ENCODE measurements at places on chromosomes 7 and 10. TPM values are rescaled to one million over a fixed set of nuclear protein-coding genes. Genes with fewer than 3 reads are reported as not detected.

Gene STEAP1B
- total RNA-seq, result not detected

Gene SLC13A4
- total RNA-seq, result not detected

Gene MALRD1
- 0.13 TPM for total RNA-seq

Gene PRSS2
- total RNA-seq, result 28.8 TPM

Gene TDRD1
- not detected for total RNA-seq

Gene CRHR2
- not detected for total RNA-seq

Gene SPDYE5
- total RNA-seq, result not detected

Gene STAM
- total RNA-seq, result 14.2 TPM

Gene TMEM229A
- total RNA-seq, result not detected

Gene PTPN20
- total RNA-seq, result 0.26 TPM

Gene TUBAL3
- total RNA-seq, result not detected

Gene EPDR1
- 5.5 TPM for total RNA-seq

Gene INMT
- total RNA-seq, result not detected

Gene SFTPA1
- 3.7 TPM for total RNA-seq

Gene BMPER
- not detected for total RNA-seq

- DNase-seq, result no peak
These were observed 328.2 kb downstream of the TNS3 start for GRCh38 chr7:47253650-47254080.

GRCh38 chr7:41641011-41641664 lies 61.8 kb downstream of the INHBA start:
- no peak for DNase-seq

- DNase-seq, result no peak
These were observed 492.5 kb upstream of the AKR1E2 start for GRCh38 chr10:4333459-4333894.

DNA sequence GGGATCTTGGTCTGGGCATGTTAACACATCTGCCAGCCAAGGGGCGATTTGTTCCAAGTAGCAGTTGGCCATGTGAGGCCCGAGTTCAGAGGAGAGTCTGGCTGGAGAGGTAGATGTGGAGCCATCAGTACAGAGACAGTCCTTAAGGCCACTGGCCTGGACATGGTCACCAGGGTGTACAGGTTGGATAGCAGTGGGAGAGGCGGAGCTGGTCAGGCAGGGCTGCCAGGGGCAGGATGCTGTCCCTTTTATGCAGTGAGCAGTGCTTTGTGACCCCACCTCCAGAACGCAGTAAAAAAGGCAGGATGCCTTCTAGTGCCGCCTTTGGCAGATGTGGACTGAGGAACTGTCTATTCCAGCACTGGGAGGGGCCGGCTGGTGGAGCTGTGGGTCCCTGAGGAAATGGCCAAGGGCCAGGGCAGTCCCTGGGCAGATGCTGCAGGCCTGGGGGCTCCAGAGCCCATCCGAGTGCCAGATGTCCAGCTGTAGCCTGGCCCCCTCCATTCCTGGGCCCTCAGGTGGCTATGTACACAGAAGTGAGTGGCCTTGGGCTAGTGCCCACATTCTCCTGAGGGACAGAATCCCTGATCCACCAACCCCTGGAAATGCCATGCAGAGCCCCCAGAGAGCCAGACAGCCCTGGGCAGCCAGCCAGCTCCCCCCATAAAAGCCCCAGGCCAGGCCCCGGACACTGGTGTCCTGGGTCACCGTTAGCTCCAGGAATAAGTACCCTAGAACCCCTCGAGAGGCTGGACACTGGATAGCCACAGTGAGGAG lies 17.2 kb upstream of the MYL7 start:
- no peak for DNase-seq

GRCh38 chr7:122291189-122291588 lies 13.4 kb downstream of the FEZF1 start:
- DNase-seq, result no peak

DNA sequence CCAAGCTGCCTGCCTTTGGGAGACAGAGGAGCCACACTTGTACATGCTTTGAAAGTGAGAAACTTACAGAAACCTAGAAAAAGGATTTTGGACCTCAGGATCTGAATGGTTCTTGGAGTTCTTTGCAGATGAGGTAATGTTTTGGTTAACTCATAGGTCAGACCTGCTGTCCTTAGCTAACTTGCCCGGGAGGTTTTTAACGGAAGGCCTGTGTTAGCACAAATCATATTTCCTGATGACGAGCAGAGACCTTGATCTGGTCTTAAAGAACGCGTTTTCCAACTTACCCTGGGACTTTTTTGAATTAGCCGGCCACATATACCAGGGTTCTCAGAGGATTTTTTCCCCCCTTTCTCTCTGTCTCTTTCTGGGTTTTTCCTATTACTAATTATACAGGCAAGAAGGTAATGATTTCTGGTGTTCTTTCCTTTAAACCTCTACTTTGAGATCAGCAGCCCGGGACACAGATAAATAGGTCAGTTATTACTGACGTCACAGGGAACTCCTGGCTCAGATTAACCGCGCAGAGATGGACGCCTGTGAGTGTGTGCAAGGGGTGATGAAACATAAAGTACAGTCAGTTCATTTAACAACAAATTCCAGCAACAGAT lies 101.7 kb upstream of the KLF6 start:
- no peak for DNase-seq

DNA sequence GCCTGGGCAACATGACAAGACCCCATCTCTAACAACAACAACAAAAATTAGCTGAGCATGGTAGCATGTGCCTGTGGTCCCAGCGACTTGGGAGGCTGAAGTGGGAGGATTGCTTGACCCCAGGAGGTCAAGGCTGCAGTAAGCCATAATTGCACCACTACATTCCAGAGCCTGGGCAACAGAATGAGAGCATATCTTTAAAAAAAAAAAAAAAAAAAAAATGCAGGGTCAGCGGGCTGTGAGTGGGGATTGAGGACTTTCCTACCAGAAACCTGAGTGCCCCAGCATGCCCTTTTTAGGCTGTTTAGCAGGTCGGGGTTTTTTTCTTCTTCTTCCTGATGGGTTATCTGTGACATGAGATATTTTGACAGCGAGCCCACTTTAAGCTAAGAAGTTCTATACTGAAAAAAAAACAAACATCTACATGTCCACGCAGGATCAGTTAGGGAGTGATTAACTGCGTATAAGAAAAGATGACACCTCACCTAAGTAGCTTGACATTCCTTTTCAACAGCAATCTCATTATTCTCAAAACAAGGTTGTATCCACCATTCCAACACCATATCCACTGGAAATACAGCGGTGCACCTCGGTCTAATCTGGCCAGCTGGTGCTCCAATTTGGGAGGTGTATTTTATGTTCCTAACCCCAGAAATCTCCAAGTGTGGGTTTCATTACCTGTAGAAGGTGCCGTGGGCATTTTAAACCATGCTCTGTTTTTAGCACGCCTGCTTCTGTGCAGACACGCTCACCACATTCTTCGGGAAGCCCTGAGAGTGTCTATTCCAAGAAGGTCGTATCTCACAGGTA lies 13.8 kb upstream of the RFC2 start:
- DNase-seq, result no peak

GRCh38 chr7:114152314-114152938 lies 233.6 kb upstream of the PPP1R3A start:
- DNase-seq, result no peak

DNA sequence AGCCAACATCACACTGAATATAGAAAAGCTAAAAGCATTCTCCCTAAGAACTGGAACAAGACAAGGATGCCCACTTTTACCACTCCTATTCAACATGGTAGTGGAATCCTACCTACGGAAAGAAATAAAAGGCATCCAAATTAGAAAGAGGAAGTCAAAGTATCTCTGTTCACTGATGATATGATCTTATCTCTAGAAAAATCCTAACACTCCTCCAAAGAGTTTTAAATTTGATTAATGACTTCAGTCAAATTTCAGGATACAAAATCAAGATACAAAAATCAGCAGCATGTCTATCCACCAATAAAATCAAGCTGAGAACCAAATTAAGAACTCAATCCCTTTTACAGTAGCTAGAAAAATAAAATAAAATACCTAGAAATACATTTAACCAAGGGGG lies 35.3 kb upstream of the TNKS2 start:
- DNase-seq, result no peak

- DNase-seq, result no peak
These were observed 18.5 kb upstream of the TNS3 start for GRCh38 chr7:47600199-47601118.

- DNase-seq, result no peak
These were observed 139.8 kb upstream of the AOAH start for GRCh38 chr7:36863901-36864701.

DNA sequence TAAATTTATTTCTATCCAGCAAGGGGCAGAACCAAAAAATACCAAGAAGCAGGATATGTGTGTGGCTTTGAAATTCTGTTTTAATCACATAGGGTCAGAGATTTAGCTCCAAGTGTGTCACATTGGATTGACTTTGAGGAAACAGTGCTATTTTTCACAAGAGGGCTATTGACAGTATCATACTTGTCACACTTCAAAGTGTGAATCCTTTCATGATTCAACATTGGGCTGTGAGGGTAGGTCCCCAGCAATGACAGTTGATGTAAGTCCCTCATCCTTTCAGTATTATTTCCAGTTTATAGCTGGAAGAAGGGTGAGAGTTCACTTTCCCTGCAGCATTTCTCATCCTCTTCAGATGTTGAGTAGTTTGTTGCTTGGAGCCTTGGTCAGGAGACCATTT lies 7.4 kb downstream of the CCNY start:
- DNase-seq, result no peak

DNA sequence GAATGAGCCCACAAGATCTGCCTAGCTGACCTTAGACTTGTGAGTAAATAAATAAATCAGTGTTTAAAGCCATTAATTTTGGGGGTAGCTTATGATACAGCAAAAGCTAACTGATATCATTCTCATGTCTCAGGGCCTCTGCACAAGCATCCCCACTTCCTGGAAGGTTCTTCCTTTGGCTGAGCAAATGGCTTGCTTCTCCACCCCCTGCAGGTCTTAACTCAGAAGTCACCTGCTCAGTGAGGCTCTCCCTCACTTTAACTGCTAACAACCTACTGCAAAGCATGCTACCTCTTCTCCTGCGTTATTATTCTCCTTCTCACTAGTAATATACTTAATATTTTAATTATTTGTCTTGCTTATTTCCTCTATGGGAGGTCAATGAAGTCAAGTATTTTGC lies 167.3 kb downstream of the TPK1 start:
- no peak for DNase-seq

- DNase-seq, result no peak
These were observed 484.8 kb downstream of the SUGCT start for GRCh38 chr7:40619647-40620046.

- DNase-seq, result no peak
These were observed 35.2 kb downstream of the CAMK2B start for GRCh38 chr7:44290252-44290620.

- no peak for DNase-seq
These were observed 54.3 kb upstream of the ECHDC3 start for GRCh38 chr10:11687779-11688447.

DNA sequence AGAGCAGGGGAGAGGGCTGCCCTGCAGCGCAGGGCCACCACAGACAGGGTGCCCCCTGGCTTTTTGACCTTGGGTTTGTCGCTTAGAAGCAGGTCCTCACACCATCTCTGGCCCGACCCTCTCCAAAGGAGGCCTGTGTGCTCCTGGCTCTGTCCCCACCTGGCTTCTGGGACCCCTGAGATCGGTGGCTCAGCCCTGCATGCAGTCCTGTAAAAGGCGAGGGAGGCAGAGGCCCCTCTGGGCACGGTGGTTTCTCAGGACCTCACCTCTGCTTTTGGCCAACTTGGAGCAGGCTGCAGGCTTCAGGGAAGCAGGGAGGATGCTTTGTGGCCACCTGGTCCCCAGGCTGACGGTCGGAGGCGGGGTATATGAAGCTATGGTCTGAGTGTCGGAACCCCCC lies 21.4 kb downstream of the WDR86 start:
- DNase-seq, result no peak

- DNase-seq, result no peak
These were observed 82.3 kb downstream of the CUL2 start for GRCh38 chr10:35007858-35008301.

- no peak for DNase-seq
These were observed 271.7 kb downstream of the TRIL start for GRCh38 chr7:28686418-28686800.

DNA sequence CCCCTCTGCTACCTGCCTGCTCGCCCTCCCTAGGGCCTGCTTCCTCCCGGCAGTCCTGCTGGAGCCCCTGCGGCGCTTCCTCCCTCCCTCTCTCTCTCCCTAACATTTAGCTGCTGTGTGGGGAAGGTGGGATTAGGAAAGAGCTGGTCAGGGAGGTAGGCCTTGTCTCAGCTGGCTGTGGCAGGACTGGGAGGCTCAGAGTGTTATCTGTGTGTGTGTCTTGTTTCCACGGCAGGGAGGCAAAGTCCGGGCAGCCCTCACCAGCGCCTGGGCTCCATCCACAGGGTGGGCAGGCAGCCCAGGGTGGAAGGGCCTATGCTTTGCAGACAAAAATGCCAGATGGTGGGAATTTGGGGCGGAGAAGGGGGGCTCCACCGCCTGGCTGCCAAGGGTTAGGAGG lies 105.7 kb downstream of the RPS24 start:
- no peak for DNase-seq

GRCh38 chr7:113408999-113409398 lies 290.6 kb upstream of the SMIM30 start:
- DNase-seq, result no peak

- DNase-seq, result no peak
These were observed 515.3 kb downstream of the GRID1 start for GRCh38 chr10:85851325-85851724.

DNA sequence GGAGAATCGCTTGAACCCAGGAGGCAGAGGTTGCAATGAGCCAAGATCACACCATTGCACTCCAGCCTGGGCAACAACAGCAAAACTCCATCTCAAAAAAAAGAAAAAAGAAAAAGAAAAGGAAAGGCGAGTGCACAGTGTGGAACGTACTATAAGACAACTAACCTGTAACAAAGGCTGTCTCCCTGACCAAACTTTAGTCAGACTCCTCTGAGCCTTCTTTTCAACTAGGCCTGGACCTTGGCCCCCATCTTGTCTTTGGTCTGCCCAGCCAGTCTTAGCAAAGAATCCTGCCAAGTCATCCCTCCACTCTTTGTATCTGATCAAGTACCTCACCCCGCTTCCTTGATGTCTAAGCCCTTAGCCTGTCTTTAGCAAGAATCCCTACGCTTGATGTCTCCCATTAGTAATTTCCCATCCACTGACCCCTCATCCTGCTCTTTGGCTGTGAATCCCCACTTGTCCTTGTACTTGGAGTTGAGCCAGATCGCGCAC lies 68.9 kb upstream of the KDM7A start:
- DNase-seq, result no peak

DNA sequence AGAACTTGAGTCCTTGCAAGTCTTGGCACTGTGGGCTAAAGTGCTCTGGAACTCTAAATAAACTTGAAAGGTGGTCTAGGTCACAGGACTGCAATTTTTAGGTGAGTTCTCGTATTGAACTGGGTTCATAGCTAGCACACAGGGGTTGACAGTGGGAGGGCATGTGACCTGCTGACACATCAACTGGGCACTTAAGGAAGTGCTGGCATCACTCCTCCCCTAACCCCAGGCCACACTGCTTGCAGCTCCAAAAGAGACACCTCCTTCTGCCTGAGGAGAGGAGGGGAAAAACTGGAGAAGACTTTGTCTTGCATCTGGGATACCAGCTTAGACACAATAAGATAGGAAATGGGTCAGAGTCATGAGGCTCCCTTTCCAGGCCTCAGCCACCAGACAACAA lies 38.0 kb upstream of the AASS start:
- no peak for DNase-seq

- DNase-seq, result no peak
These were observed 564.5 kb upstream of the IGFBP3 start for GRCh38 chr7:46485481-46486065.

GRCh38 chr7:72437061-72437585 lies 25.0 kb upstream of the CALN1 start:
- DNase-seq, result no peak

GRCh38 chr7:11754123-11754522 lies 77.9 kb downstream of the THSD7A start:
- no peak for DNase-seq

GRCh38 chr10:77602913-77603533 lies 34.6 kb downstream of the KCNMA1 start:
- DNase-seq, result no peak
